Aortic smooth muscle cell (primary cell): ENCODE measurements at places on chromosomes 1 and 21. TPM values are rescaled to one million over a fixed set of nuclear protein-coding genes. Genes with fewer than 3 reads are reported as not detected.

ADAMTSL4 gene
- 6.3 and 10.4 TPM in 2 replicates for total RNA-seq

PROK1 gene
- not detected in 2 replicates for total RNA-seq

DPT gene
- 0.93 and 1.7 TPM in 2 replicates for total RNA-seq

SLC16A1 gene
- 25.4 and 36.2 TPM in 2 replicates for total RNA-seq

CFH gene
- 285 and 426 TPM in 2 replicates for total RNA-seq

SPRR2A gene
- not detected in 2 replicates for total RNA-seq

TP73 gene
- not detected in 2 replicates for total RNA-seq

OPRD1 gene
- under 0.01 TPM in 1 of 2 replicates, not detected in the other for total RNA-seq

TOR3A gene
- 21.0 and 33.8 TPM in 2 replicates for total RNA-seq

KDF1 gene
- not detected in 2 replicates for total RNA-seq

GBP1 gene
- 11.6 and 12.4 TPM in 2 replicates for total RNA-seq

ZZZ3 gene
- total RNA-seq = 45.8 and 61.7 TPM in 2 replicates

GNAT2 gene
- 0.19 and 0.40 TPM in 2 replicates for total RNA-seq

C1orf87 gene
- total RNA-seq = not detected in 2 replicates

OR2L3 gene
- not detected in 2 replicates for total RNA-seq

LEFTY1 gene
- 0.06 TPM in 1 of 2 replicates, not detected in the other for total RNA-seq

ANKRD35 gene
- total RNA-seq = 8.5 and 11.2 TPM in 2 replicates

WNT3A gene
- total RNA-seq = not detected in 2 replicates

DMBX1 gene
- not detected in 2 replicates for total RNA-seq
